ENCODE measurements at places on chromosomes 11 and 22.

DNA sequence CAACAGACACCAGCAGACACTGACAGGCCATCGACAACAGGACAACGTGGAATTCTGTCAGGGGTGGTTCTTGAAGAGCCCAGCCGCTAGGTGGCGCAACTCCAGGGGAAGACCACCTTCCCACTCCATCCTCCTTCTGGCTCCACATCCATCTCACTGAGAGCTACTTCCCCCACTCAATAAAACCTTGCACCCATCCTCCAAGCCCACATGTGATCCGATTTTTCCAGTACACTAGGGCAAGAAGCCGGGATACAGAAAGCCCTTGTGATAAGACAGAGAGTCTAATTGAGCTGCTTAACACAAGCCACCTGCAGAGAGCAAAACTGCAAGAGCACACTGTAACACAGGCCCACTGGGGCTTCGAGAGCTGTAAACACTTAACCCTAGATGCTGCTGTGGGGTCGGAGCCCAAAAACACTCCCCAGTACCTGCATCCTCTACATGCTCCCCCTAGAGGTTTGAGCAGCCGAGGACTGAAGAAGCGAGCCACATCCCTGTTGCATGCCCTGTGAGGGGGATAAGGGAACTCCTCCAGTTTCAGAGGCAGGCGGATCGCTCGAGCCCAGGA is 11.5 kb upstream of the RAB39A start:
- DNase-seq, result peak; percentile 41

DNA sequence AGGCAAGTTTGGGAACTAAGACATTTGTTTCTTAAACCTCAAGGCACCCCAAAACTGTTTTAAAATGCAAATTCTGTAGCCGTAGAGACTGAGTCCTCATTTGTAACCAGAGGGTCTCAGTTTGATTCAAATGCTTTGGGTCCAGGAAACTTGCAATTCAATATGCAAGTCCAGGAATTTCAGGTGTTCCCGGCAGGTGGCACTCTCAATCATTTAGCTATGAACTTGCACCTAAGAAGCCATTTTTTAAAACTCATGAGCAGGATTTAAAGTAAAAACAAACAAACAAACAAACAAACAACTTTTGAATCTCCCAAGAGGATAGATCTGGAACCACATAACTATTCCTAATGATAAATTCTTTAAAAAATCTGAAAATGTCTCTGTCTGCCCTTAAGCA is 8.7 kb upstream of the ABTB2 start:
- DNase-seq, result no peak

DNA sequence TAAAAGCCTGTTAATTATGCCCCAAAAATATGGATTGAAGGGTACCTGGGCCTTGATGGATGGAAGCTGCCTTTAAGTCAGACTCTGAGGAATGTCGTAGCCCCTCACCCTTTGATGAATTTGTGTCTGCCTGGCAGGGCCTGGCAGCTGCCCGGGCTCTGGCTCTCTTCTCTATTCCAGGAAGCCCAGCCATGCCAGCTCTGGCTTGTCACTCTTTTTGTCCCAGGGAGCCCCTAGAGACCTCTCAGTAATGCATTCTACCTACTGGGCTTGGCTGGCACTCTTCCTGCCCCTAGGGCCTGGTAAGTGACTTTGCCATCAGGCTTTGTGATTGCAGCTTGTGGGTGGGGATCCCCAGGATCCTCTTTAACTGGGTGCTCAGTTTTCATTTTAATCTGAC is 103.8 kb downstream of the GRIK4 start:
- DNase-seq, result no peak

GRCh38 chr11:15758857-15759465 is 597.4 kb downstream of the SOX6 start:
- no peak for DNase-seq

DNA sequence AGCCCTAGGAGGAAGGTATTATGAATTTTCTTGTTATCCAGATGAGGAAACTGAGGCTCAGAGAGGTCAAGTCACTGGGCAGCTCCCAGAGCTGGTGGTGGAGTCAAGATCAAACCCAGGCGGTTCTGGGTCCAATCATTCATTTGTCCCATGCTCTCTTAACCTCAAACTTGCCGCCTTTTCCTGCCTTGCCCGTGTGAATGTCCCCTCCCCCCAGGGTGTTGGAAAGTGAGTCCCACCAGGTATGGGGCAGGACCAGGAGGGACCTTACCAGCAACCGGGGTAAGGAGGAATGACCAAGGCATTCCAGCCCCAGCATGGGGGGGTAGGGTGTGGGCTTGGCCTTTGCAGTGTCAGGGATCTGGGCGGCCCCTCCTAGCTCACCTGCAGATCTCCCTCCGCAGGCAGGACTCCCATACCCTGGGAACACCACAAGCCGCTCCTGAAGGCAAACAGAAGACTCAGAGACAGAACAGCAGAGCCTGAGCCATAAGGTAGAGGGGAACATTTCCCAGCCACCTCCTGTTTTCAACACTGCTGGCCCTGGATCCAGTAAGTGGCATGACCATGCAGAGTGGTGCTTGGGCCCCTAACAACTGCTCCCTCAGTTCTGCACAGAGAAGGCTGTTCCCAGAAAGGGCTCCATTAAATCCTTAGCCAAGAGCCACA is 41.2 kb upstream of the SYT7 start:
- DNase-seq, result no peak

- DNase-seq, result no peak
Observed at GRCh38 chr11:130769782-130770535, 146.3 kb downstream of the SNX19 start.

- no peak for DNase-seq
Observed at GRCh38 chr11:28559492-28559891, 451.3 kb downstream of the METTL15 start.

GRCh38 chr11:22466809-22467208 is 128.6 kb downstream of the SLC17A6 start:
- DNase-seq, result no peak

GRCh38 chr11:111378861-111379601 is at the start of gene POU2AF1:
POU2AF1 (minus strand) TSS chr11:111379275; CDS start chr11:111379177, 98 bp downstream.
- peak; percentile 34 for DNase-seq

- no peak for DNase-seq
Observed at GRCh38 chr11:66976925-66977324, 1.8 kb downstream of the C11orf86 start.

GRCh38 chr11:64987998-64988854 is 8.5 kb downstream of the BATF2 start:
- DNase-seq, result no peak

GRCh38 chr11:93849751-93850593 is 446 bp downstream of the VSTM5 start:
- no peak for DNase-seq

- no peak for DNase-seq
Observed at GRCh38 chr22:20216863-20217499, 51.1 kb downstream of the RTN4R start.

- DNase-seq, result no peak
Observed at GRCh38 chr11:16287630-16288280, 68.6 kb downstream of the SOX6 start.

- no peak for DNase-seq
Observed at GRCh38 chr11:70456921-70457532, 58.7 kb downstream of the CTTN start.

- DNase-seq, result peak; percentile 46
Observed at GRCh38 chr11:830295-831117, 2.2 kb upstream of the CD151 start.

DNA sequence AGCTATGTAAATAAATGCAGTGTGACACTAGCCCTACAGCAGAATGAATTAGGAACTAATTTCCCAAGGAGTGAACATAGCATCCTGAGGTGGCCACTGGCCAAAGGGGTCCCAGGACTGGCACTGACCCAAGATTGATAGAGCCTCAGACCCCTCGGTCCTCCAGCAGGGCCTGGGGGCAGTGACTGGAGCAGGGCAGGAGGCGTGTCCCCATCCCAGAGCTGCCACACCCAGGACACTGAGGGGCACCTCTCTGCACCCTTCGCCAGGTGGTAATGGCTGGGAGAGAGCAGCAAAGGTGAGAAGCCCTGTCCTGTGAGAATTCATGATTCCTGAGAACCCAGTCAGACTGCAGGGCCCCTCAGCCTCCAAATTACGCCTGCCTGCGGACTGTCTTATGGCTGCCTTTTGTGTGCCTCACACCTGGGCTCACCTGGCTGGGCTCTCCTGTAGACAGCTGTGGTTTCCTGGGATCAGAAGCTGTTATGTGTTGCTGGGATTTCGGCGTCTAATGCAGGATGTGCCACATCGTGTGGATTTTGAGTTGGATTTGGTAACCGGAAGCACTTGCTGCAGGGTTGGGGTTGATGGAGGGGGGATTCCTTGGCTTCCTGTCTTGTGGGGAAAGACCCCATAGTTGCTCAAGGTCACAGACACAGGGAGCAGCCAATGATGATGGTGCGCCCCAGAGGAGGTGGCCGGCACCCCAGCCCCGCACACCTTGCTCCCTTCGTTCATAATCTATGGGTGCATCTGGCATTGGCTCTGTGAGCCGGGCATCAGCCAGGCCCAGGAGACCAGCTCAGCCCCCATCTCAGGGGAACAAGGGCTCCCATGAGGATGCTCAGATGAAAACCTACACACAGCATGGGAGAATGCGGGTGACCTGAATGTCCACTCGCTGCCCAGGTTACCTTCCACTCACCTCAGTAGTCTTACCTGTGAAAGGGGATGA is 582.9 kb downstream of the BRD1 start:
- DNase-seq, result no peak

DNA sequence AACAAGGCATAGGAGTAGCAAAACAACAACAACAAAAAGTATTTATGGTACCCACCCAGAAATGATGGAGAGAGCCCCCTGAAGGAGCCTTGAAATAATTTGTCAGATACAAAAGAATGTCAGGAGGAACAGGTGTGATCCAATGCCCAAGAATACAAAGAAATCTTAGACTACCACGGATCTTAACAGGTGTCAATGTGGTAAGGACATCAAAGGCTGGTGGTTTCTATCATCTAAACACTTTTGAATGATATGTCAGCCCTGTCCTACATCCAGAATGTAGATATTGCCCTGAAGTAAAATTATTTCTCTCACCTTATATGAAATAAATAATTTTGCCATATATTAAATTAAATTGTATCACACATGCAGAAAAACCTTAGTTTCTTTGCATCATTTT is 386.4 kb upstream of the ANO5 start:
- no peak for DNase-seq

GRCh38 chr22:19169947-19170318 is 8.6 kb downstream of the SLC25A1 start:
- DNase-seq, result no peak

DNA sequence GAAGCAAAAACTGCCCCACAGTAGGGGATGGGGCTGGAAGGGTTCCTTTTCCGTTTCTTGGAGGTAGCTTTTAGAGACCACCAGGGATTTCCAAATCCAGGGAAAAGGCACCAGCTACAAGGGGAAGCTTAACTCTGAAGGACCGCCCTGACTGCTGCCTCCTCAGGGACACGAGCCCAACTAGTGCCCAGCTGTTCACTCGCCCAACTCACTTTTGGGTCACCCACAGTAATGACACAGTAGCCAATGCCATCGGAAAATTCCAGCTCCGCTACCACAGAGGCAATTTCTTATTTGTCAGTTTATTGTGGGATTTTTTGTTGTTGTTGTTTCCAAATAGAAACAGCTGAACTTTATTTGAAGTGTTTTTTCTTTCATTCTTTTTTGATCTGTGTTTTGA is 141.3 kb downstream of the ATXN10 start:
- DNase-seq, result no peak

- DNase-seq, result no peak
Observed at GRCh38 chr11:1707751-1708150, 10.8 kb downstream of the KRTAP5-6 start.

DNA sequence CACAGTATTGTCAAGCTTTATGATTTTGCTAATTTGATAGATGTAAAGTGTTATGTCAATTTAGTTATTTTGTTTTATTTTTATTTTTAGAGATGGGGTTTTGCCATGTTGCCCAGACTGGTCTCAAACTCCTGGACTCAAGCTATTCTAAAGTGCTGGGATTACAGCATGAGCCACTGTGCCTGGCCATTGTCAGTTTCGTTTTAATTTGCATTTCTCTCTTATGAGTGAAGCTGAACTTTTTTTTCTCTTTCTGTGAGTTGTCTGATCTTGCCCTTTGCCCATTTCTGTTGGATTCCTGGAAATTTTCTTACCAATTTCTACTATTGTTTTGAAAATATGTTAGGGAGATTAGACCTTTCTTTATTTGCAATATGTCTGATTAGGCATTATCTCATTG is 15.5 kb downstream of the NEU3 start:
- no peak for DNase-seq

- DNase-seq, result no peak
Observed at GRCh38 chr11:3882655-3883054, 27.2 kb downstream of the STIM1 start.

GRCh38 chr11:27291302-27291889 is 71.6 kb downstream of the CCDC34 start:
- DNase-seq, result no peak

GRCh38 chr11:57349491-57350274 is 11.5 kb downstream of the P2RX3 start:
- DNase-seq, result peak; percentile 71

- no peak for DNase-seq
Observed at GRCh38 chr22:45067731-45068130, 57.9 kb upstream of the PHF21B start.

GRCh38 chr22:37472418-37473006 is 13.7 kb downstream of the MFNG start:
- DNase-seq, result peak; percentile 44

- no peak for DNase-seq
Observed at GRCh38 chr22:32480238-32480637, 5.6 kb downstream of the FBXO7 start.

DNA sequence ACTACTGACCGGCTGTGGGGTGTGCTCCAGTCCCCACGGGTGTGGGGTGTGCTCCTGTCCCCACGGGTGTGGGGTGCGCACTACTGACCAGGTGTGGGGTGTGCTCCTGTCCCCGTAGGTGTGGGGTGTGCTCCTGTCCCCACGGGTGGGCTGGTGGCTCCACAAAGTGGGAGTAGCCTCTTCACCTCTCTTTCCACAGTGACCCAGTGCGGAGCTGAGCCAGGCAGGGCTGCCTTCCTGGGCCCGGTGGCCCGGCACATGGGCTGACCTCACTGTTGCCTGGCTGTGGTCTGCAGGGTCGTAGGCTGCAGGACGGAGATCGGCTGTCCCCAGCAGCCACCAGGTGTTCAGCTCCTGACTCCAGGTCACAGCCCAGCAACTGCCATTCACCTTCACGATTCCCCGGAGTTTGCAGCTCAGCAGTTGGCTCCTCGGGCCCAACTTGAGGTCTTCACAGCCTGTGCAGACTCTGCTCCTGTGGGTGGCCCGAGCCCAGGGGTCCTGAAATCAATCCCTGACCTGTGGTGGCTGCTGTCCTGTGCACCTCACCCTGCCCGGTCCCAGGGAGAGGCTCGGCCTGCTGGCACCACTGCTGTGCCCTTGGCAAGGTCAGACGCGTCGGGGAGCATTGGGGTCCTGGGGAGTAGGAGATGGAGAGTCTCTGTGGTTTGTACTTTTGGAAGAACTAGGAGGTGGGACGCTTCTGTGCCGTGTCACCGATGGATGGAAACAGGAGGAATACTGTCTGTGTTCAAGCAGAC is 414.3 kb downstream of the TBC1D22A start:
- no peak for DNase-seq

GRCh38 chr11:9905501-9905951 is 241.6 kb downstream of the SWAP70 start:
- DNase-seq, result no peak
